ENCODE measurements at places on chromosomes 16 and 17. TPM values are rescaled to one million over a fixed set of nuclear protein-coding genes. Genes with fewer than 3 reads are reported as not detected.

- peaks cover 21% of the 10 kb centered on the region for H3K4me1 ChIP-seq
- H3K4me3 ChIP-seq: no peak overlapping the region
- no peaks in the 10 kb centered on the region for H3K27me3 ChIP-seq
Measured at GRCh38 chr17:19805006-19805405, 56.9 kb upstream of the ALDH3A1 start.

DNA sequence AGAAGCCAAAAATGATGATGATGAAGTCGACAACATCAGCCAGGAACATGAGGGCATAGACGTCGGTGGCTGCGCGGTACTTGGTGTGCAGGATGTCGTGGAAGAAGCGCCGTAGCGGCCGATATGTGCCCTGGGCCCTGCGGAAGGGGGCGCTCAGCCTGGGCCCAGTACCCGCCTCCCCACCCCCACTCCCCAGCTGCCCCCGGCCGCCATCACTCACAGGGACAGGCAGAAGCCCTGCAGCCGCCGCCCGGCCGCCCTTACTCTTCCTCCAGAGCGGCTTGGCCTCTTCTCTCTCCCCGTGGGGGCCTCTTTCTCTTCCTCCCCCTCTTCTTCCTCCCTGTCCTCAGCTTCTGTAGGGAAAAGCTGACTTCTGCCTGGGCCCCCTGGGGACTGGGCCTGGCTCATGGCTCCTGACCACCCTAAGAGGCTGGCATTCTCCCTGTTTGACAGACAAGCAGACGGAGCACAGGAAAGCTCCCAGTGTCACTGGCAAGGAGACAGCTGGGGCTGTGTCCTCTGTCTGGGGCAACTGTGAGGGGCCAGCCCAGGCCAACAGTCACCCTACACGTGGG, 14.2 kb downstream of the CTU2 start:
- DNase-seq: no peak
- H3K36me3 ChIP-seq: peaks cover 30% of the 10 kb centered on the region
- H3K4me1 ChIP-seq: no peaks in the 10 kb centered on the region
- H3K27ac ChIP-seq: peak overlapping the region; percentile 49

DNA sequence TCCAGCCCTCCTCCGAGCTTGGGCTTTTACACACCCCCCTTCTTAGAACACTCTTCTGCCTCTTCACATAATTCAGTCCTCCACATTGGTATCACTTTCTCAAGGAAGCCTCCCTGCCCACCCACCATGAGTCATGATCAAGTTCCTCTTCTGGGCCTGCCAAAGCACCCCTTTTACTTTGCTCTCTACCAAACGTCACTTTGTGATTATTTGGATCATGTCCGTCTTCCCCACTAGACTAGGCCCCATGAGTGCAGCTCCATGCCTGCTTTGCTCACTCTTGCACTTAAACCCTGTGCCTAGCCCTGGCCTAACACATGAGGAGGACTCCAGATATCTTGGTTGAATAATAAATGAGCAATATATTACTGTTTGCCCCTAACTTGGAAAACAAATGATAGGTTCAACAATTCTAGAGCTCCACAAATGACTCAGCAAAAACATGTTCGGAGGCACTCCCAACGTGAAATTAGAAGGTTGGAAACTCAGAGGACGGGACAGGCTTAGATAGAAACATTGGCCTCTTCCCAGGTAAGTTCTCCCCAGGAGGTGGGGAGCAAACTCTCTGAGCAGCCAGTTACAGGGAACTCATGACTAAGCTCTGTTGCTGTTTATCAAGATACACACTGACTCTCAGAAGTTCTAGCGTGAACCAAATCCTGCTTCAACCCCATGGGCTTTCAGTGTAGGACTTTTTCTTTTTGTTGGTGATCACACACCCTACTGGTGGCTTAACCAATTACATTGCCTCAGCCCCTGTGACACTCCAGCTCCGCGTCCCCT, 28.3 kb downstream of the G6PC1 start:
- H3K27ac ChIP-seq: peak overlapping the region; percentile 47
- H3K4me3 ChIP-seq: no peak overlapping the region
- DNase-seq: peak; percentile 57
- H3K36me3 ChIP-seq: no peaks in the 10 kb centered on the region

GRCh38 chr17:78268951-78269905, 37.8 kb downstream of the TMEM235 start:
- H3K4me3 ChIP-seq: no peak overlapping the region
- H3K36me3 ChIP-seq: no peaks in the 10 kb centered on the region
- no peaks in the 10 kb centered on the region for H3K27me3 ChIP-seq
- no peak for DNase-seq

- DNase-seq: no peak
- no peaks in the 10 kb centered on the region for H3K4me1 ChIP-seq
- H3K36me3 ChIP-seq: no peaks in the 10 kb centered on the region
- H3K27me3 ChIP-seq: peaks cover 3% of the 10 kb centered on the region
Measured at GRCh38 chr16:49597796-49598195, 224.2 kb downstream of the C16orf78 start.

C16orf92 gene
- total RNA-seq: not detected

DPEP2NB gene
- not detected for total RNA-seq
